Neural crest cell (in vitro differentiated cells): ENCODE measurements at places on chromosomes 1 and 21.

- DNase-seq, result no peak
Observed at GRCh38 chr1:78303620-78304019, 187.2 kb upstream of the PTGFR start.

GRCh38 chr1:3401585-3402257, 52.7 kb upstream of the ARHGEF16 start:
- no peak for DNase-seq

- peak; percentile 68 for DNase-seq
Observed at GRCh38 chr1:32215629-32216480, 6.3 kb downstream of the TMEM234 start.

- DNase-seq, result no peak
Observed at GRCh38 chr1:69328186-69328585, 239.5 kb upstream of the LRRC7 start.

DNA sequence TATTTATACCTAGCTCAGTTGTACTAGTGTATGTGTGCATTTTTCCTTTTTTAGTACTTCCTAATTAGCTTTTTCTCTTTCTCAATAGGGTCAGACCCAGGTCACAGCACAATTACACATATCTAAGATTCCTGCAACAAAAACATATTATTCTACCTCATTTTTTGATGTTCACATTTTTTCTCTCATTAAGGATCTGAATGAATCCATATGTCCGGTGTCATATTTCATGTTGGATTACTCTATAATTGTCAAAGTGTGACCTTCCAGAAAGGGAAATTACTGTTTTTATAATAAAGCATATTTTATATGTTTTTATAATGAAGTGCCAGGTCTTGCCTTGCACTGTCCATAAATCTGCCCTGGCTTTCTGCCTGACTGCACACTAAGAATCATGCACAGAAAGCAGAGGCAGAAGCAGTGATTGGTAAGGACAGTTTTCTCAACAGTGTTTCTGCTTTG, 143.7 kb downstream of the KCNT2 start:
- DNase-seq, result no peak

- no peak for DNase-seq
Observed at GRCh38 chr1:93979040-93979717, 69.9 kb upstream of the GCLM start.

GRCh38 chr1:168799927-168800605, 71.1 kb upstream of the DPT start:
- DNase-seq, result no peak

- DNase-seq, result no peak
Observed at GRCh38 chr1:157181258-157181657, 43.1 kb upstream of the ETV3 start.

DNA sequence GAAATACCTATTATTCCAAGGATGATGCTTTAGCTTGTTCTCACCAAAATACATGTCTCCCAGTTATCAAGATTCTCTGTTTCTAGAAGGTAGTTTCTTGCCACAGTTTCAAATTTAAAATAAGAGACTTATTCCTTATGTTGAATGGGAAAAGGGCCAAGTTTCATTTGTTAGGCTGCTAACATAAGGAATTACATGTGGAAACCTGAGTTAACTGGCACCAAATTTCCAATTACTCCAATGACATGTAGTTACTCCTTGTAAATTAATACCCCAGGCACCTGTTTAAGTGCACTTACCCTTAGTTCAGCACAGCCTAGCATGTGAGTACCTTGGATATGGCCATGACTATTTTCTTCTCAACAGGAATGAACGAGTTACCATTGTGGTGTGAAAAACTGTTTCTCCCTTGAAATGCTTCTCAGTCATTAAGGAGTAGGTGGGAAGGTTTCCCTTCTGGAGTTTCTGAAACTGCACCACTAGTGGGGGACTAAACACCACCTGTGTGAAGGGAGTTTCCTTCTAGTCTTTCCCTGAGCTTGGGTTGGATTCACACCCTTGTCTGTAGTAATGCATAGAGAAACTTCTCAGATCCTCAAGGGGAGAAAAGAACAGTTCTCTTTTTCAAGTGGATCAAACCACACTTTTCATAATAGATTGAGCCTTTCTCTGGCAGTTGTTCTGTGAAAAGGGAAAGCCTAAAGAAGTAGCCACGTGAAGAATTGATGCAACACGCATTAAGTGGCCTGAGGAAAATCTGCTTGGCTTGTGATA, 32.3 kb upstream of the LRRC8C start:
- no peak for DNase-seq
